ENCODE measurements at places on chromosomes 5 and 9.

DNA sequence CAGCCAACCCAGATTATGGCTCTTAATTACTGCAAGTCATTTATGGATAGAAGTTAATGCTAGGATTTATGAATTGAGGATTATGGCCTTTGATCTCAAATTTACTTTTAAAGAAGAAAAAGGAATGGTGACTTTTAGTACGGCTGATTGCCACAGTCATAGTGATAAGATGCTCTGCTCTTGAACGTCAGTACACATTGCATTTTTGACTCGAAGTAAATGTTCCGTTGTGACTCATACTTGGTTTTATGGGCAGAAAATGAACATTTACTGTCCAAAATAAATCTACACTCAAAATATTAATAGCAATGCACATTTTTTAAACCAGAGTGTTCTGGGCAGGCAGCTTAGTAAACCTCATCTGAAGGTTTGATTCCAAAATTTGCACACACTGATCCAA is 830 bp downstream of the ADAMTSL1 start:
- DNase-seq: no peak

- DNase-seq: no peak
These were observed 159.4 kb downstream of the CEMIP2 start for GRCh38 chr9:71608825-71609447.

DNA sequence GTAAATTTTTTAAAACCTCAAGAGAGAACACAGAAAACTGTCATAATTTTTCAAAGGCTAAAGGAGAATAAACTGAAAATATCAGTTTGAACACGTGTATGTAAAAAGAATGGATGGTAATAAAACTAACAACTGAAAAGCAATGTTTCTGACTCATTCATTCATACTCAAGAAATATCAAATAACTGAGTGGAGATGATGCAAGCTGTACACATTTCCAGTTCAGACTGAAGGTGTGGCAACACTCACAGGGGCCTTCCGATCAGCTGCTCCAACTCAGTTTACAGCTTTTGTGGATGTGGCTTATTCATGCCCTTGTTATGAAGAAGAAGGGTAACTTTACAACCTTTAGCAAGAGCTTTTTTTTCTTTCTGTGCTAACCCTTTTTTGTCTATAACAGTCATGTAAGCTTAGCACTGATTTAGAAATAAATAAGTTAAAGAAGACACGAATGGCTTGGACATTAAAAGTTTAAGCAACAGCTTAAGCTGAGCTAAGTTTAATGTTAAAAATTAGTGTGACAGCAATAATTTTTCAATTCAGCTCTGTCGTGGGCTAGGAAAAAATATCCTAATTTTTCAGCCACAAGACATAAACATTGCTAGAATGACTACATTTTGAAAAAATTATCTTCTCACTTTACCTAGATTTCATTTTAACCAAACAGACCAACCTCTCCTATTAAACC is 453.5 kb downstream of the RAB3C start:
- no peak for DNase-seq

- no peak for DNase-seq
These were observed at the start of gene PPP2R2B for GRCh38 chr5:146878476-146879172. TSS of gene PPP2R2B (minus strand) at chr5:146878757.

- no peak for DNase-seq
These were observed 344.8 kb upstream of the POU5F2 start for GRCh38 chr5:94086194-94086593.

GRCh38 chr5:123474228-123474627 is 37.7 kb upstream of the CSNK1G3 start:
- DNase-seq: no peak

GRCh38 chr5:120765189-120765588 is 301.1 kb downstream of the PRR16 start:
- DNase-seq: no peak

- no peak for DNase-seq
These were observed 13.7 kb downstream of the NDUFAF2 start for GRCh38 chr5:60958712-60959111.

DNA sequence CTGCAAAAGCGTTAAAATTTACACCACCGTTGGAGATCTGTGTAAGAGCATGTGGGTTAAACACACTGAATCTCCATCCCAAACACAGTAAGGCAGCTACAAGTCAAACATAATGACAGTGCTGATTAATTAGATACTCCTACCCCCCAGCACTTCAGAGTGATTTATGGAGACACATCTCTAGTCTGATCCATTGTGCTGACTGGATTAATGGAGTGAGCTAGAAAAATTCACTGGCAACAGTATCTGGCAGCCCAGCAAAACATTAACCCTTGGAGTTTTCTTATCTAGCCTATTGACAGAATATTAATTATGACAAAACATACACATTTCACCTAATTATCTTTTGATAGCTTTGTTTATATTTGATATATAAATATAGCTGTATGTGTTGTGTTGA is 188.6 kb upstream of the ISL1 start:
- no peak for DNase-seq

GRCh38 chr5:20029266-20029665 is 41.3 kb upstream of the CDH18 start:
- DNase-seq: no peak

DNA sequence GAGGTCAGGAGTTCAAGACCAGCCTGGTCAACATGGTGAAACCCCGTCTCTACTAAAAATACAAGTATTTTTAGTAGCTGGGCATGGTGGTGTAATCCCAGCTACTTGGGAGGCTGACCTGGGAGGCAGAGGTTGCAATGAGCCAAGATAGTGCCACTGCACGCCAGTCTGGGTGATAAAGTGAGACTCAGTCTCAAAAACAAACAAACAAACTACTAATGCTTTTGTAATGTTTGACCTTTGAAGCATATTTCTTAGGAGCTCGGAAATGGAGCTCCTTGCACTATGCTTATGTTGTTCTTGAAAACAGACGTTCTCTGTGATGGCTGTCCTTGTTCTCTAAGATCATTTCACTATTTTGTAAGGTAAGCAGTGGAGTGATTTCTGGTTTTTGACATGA is 6.0 kb downstream of the F2RL2 start:
- DNase-seq: no peak

GRCh38 chr9:135081731-135082130 is 5.7 kb upstream of the OLFM1 start:
- DNase-seq: no peak

- DNase-seq: no peak
These were observed 62.7 kb downstream of the ABLIM3 start for GRCh38 chr5:149203921-149204441.

GRCh38 chr9:135342206-135343130 is 137.1 kb upstream of the PPP1R26 start:
- DNase-seq: no peak

GRCh38 chr9:107975426-107976010 is 485.9 kb upstream of the KLF4 start:
- no peak for DNase-seq

DNA sequence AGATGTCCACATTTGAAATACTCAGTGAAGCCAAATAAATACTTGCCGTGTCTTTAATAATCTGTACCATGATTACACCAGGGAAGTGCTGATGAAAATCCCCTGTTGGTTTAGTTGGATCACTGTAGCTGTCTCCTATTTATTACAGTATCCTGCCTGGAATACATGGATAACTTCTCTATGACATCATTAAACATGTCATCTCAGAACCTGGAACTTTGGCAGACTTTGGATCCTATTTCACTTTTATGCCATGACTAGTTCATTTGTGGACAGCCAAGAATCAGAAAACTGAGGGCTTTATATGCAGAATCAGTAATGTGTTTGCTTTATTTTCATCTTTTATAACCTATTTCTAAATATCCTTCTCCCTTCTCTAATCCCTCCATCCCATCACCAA is at the start of gene TXNDC8:
Gene TXNDC8 (minus strand): TSS at position 137 of the 400 bp plus-strand sequence.
- no peak for DNase-seq

DNA sequence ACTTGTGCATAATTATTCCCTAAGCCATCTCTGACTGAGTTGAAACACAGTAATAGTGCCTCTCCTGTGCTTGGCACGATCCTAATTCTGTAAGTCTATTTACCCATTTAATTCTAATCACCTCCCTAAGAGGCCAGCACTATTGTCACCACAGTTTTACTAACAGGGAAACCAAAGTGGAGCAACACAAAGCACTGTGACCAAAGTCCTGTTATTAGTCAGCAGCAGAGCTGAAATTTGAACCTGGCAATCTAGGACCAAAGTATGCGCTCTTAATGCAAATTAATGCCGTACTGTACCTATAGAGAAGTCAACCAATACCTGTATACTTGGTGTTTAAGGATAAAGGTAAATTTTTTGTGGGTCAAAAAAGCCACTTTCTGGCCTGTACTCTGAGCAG is 77.1 kb upstream of the CNTLN start:
- DNase-seq: no peak

GRCh38 chr9:96758845-96759673 is 18.8 kb downstream of the ZNF510 start:
- DNase-seq: no peak

GRCh38 chr5:79346420-79346824 is 110.5 kb downstream of the JMY start:
- no peak for DNase-seq

GRCh38 chr9:107218829-107219485 is 64.1 kb upstream of the RAD23B start:
- DNase-seq: no peak

GRCh38 chr5:33363537-33363936 is 77.2 kb upstream of the TARS1 start:
- DNase-seq: no peak

DNA sequence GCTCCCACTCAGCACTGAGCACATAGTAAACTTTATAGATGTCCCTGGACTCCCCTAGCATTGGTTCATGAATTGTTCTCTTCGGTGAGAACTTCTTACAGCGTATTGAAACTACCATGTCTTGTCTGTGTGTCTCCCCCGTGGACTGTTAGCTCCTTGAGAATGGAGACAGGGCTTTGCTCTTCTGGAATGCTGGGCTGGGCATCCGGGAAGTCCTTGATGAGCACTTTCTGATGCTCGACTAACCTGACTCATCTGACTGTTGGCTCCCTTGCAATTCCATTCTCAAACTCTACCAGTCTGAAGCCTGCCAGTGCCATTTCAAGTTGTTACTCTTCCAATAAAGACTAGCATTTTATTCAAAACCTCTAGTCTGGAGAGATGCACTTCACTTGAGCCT is 15.0 kb upstream of the PFDN1 start:
- no peak for DNase-seq

DNA sequence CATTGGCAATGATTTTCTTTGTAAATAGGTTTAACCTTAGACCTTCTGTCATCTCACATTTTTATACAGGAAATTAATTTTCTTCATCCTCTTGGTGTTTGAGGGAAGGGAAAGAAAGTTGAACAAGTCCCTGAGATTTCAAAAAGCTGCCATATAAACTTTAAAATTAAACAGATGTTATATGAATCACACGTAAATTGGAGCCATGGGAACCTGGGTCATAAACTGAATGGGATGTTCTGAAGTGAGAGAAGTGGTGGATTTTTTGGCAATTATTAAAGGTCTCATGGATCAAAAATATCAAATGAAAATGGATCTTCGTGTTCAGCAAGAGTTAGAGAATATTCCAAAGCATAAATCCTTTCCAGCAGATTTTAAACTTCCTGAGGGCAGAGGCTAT is 242.2 kb downstream of the DMRT2 start:
- DNase-seq: no peak

DNA sequence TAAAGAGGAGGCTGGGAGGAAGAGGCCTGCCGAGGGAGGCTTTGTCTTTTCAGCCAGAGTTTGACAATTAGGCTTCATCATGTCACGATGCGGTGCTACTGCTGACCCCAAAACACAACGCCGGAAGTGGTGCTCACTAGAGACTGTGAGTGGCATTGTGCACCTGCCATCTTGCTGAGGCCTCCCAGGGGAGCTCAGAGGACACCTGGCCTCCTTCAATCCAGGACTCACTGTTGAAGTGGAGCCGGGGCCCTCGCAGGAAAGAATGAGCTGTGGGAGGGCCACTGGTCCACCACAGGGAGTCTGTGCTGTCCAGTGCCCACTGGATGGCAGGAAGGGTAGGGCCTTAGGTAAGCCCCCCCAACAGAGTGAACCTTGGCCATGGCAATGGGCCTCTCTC is 12.7 kb upstream of the SLC25A48 start:
- no peak for DNase-seq

DNA sequence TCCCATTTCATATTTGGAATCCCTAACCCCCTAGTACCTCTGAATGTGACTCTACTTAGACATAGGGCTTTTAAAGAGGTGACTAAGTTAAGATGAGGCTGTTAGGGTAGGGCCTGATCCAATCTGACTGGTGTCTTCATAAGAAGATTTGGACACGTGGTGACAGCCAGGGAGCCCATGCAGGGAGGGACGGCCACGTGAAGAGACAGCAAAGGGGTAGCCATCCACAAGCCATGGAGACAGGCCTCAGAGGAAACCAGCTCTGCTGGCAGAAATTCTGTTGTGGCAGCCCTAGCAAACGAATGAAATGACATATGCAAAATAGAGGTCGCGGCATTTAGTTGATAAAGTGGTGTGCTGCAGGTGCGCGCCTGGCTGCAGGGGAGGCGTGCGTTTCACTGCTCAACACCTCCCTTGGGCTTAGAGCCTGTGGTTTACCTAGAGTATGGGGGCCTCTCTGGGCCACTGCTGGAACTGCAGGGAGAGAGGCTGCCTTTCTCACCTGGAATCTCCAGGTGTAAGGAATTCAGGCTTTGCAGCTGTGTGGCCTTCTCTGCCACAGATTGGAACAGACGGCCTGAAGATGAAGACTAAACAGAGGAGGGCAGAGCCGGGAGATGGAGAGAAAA is 7.1 kb upstream of the AFAP1L1 start:
- peak; percentile 35 for DNase-seq

GRCh38 chr9:87667164-87667738 is 58.7 kb upstream of the CTSL start:
- no peak for DNase-seq

DNA sequence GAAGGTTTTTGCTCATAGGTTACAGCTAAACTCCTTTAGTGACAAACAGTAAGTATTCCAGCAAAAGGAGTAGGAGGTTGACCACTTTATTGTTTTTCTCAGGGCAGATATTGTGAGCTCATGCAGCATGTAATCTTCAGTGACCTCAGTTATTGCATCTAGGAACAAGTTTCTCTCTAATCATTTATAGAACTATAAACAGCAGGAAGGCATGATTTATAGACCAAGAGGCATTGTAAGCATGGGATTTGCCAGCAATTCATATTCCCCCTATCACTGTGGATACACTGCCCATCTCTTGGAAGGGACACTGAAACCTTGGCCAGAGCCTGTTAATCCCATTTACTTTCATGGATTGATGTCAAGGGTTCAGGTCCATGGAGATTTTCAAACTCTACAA is 15.4 kb upstream of the FAM170A start:
- DNase-seq: no peak
